Epithelial cell of proximal tubule (primary cell): ENCODE measurements at places on chromosomes 5 and 9. TPM values are rescaled to one million over a fixed set of nuclear protein-coding genes. Genes with fewer than 3 reads are reported as not detected.

Gene NFIB
- total RNA-seq = 2.4 and 5.0 TPM in 2 replicates

Gene GTF2H2
- total RNA-seq = 36.0 and 41.5 TPM in 2 replicates

Gene ADRB2
- 2.6 and 3.3 TPM in 2 replicates for total RNA-seq

Gene MYMK
- total RNA-seq = not detected in 2 replicates

Gene C9orf50
- 0.69 TPM in 1 of 2 replicates, not detected in the other for total RNA-seq
